ENCODE measurements at places on chromosomes 4 and X.

- no peak for DNase-seq
Measured at GRCh38 chr4:10115271-10115796, 1.3 kb downstream of the WDR1 start.

- DNase-seq = no peak
Measured at GRCh38 chr4:185839194-185839712, 27.3 kb upstream of the SORBS2 start.

DNA sequence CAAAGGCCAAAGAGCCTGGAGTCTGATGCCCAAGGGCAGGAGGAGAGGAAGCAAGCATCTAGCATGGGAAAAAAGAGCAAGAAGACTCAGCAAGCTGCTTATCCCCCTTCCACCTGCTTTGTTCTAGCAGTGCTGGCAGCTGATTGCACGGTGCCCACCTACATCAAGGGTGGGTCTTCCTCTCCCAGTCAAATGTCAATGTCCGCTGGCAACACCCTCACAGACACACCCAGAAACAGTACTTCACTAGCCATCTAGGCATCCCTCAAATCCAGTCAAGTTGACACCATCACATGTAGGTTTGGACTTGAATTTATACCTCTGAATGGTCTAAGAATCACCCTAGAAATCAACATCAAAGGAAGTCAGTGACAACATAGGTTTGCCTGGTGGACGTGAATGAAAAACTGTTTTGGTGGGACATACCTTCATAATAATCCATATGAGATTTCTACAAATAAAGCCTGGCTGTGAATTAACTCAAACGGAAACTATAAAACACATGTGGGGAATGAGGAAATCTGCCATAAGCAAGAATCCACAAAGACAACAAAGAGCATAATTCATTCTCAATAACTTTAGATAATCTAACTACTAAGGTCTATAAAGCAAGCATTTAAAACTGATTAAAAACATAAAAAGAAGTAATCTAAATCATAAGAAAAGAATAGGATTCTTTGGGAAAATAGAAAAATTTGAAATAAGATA is 185.8 kb upstream of the JADE1 start:
- DNase-seq = no peak

DNA sequence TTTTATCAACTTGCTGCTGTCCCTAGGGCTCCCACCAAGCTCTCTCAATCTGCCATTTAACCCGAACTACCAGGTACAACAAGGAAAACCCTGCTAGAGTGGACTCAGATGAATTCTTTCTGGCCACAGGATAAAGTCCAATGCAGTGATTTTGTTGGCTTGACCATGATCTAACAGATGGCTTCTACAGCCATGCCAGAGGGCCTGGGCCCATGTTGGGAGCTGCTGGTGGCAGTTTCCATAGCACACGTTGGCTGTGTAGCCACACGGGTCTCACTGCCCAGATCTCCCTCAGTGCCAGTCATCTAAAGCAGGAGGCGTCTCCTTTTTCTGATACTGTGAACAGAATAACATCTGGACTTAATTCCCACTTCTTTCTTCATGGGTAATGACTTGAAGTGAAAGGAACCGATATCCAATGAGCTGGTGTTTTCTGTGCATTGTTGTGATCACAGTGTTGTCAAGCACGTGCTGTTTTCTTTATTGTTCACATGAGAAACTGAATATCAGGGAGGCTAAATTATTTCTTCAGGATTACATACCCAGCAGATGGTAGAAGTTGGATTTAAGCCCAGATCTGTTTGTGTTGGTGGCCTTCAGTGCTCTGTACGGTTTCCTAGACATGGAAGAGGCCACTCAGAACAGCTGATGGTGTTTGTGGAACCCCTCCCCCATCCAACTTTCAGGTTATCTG is 85.2 kb upstream of the CLCN4 start:
- DNase-seq = no peak

DNA sequence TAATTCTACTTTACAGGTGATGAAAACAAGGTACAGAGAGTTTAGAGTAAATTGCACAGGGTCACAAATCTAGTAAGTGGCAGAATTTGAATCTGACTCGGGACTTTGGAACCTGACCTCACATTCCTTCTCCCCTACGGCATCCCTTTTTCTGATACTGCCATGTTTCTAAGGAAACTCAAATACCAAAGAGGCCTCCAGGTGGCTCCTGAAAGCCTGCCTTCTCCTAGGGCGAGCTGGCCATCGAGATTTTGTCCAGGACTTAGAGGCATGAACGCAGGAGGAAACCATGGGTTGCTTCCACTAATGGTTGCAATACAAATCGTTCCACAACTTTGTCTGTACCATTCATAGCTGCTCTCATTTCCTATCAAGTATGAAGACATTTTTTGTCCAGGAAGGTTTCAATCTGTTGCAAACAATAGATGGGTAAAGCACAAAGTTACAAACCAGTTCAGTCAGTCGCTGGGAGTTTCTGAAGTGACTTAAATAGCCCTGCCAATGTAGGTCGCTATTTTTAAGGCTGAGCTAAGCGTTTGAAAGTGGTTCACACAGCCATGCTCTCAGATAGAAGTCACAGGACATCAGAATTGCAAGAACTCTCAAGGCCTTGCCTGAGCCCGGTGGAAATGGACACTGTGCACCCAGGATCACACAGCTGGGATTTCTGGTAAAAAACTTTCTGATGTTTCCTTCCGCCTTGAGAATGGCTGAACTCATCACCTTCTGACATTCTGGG is 296.6 kb upstream of the PRPS2 start:
- no peak for DNase-seq

DNA sequence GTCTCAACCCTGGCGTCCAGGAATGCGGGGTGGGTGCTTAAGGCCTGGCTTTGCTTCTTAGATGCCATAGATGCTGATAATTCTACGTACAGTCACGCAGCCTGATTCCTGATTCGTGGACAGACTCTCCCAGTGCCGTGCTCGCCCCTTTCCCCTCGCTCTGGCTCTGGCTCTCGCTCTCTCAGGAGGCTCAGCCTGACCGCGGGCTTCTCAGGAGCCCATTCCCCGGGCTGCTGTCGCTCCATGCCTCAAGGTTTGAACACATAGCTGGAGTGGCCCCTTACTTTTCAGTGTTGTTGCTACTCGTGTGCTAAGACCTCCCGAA is 59.2 kb upstream of the ZC4H2 start:
- no peak for DNase-seq

DNA sequence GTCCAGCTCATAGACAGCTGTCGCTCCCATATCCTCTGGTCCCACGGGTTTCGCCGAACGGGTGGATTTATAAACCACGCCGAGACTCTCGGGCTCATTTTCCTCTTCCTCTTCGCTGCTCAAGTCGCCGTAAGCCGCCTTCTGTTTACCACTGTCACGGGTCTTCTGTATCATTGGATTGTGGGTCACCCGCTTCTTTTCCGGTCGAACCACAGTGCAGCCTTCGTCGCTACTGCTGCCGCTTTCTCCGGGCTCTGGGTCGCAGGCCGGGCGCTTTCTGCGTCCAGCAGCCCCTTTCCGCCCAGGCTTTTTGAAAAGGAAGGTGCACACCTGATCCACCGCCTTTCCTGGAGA is 311 bp downstream of the RNF113A start:
- DNase-seq = no peak

GRCh38 chr4:76787898-76788297 is 110.0 kb downstream of the SOWAHB start:
- DNase-seq = no peak

- DNase-seq = no peak
Measured at GRCh38 chr4:37674439-37674838, 11.7 kb downstream of the RELL1 start.

- no peak for DNase-seq
Measured at GRCh38 chr4:113958766-113959538, 20.5 kb downstream of the ARSJ start.

GRCh38 chrX:37776987-37777325 is 2.9 kb upstream of the CYBB start:
- no peak for DNase-seq

DNA sequence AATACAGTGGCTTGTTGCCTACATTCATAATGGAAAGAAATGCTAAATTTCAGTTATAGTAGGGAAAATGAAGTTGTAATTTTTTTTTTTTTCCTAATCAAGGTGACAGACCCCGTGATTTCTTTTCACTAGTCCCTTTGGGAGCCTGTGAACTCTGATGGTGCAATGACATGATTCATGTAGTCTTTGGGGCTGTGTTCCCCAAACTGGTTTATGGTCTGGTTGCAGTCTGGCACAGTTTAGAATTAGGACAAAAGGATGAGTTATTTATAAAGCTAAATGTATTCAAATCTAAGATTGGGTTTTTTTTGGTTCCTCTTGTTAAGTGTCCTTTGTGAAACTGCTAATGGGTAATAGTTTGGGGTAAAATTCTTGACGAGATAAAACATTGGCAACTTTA is 66.0 kb downstream of the REPS2 start:
- DNase-seq = no peak

GRCh38 chrX:138791551-138791950 is 80.0 kb upstream of the FGF13 start:
- no peak for DNase-seq

- no peak for DNase-seq
Measured at GRCh38 chrX:153900831-153901752, 3.4 kb upstream of the AVPR2 start.

DNA sequence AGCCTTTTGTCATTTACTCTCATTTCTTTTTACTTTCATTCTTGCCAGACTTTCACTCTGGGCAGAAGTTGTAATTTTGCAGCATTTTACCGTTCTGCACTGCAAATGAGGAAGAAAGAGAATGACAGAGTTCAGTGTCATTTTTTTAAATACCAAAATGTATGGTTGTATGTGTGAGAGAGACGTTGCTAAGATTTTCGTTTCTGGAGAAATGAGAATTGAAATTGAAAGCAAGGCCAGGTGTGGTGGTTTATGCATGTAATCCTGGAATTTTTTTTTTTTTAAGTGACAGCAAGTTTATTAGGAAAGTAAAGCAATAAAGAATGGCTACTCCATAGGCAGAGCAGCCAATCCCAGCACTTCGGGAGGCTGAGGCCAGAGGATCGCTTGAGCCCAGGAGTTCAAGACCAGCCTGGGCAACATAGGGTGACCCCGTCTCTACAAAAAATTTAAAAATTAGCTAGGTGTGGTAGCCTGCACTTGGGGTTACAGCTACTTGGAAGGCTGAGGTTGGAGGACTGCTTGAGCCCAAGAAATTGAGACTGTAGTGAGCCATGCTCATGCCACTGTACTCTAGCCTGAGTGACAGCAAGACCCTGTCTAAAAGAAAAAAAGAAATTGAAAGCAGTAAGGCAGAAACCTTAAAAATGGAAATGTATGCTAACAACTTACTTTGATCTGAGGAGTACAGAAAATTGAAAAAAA is 12.9 kb downstream of the DCK start:
- DNase-seq = no peak

GRCh38 chr4:94359221-94359620 is 16.6 kb upstream of the HPGDS start:
- DNase-seq = no peak

DNA sequence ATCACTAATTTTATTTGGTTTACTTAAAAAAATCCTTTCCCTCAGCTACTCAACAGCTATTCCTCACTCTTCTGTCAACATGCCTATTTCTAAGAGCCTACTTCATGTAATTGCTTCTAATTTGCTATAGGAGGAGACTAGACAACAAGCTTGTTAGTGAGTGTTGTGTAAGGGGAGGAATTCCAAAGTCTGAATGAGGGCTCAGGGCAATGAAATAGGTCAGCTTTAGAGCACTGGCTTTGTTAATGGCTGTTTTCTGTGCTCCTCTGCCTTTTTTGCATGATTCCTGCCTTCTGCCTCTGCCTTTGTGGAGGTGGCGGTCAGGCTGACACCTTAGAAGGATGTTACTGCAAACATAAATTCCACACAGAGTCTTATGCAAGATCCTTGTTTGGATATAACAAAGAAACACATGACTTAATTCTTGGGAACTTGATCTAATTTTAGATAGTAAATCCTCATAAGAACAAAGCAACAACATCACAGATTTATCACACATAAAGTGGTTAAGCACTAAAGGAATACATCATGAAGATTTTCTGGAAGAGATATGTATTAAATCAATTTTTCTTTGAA is 15.0 kb upstream of the PAGE1 start:
- DNase-seq = no peak

DNA sequence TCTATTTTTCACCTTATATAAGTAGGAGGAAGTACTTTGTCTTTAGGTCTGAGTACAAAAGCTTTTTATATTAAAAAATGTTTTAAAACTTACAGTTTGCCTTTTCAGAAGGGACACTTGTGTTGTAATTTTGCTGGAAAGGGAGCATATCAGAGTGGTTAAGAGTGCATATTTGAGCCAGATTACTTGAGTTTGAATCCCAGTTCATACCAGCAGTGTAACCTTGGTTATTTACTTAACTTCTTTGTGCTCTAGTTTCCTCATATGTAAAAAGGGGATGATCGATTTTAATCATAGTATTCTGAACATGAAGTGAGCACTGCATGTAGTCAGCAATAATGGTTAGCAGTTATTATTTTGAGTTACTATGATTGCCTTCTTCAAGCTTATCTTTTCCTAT is 78.3 kb upstream of the SLC4A4 start:
- DNase-seq = no peak

DNA sequence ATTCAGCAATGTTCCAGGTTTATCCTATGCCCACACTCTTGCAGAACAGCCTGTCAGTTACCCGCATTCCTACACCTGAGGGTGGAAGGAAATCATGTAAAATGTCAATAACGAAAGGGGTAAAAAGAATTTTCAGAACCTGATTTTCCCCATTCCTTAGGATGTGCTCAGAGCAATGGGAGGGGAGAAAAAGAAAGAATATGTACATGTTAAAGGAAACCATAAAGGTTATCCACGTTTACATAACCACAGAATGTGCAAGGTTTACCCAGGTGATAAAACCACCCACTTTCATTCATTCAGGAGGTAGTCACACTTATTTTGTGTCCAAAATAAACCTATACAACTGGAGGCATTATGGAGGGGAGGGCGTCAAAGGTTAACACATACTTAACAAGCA is 335.5 kb downstream of the ZNF674 start:
- no peak for DNase-seq

- no peak for DNase-seq
Measured at GRCh38 chrX:74230094-74230493, 73.9 kb upstream of the ZCCHC13 start.

DNA sequence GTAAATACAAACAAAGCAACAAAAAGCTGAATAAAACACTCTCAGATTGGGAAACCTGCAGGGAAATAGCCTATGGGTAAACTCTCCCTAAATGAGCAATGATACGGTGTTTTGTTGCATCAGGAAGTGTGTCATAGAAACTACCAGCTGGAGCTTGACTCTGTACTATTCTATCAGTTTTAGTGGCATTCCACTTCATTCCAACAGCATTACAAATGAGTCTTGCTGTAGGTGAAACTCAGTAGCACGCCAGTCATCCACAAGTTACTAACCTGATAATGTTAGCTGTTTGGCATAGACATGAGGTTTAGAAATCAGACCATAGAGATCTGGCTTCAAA is 24.9 kb downstream of the FGFBP1 start:
- no peak for DNase-seq

DNA sequence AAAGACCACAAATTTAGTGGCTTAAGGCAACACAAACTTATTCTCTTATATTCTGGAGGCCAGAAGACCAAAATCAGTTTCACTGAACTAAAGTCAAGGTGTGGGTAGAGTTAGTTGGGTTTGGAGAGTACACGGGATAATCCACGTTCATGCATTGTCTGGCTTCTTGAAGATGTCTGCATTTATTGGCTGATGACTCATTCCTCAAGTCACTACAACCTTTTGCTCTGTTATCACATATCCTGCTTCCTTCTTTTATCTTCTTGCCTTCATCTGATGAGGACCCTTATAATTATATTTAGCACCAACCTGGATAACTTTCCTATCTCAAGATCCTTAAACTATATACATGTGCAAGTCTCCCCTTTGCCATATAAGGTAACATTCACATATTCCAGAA is 590.0 kb downstream of the FSTL5 start:
- no peak for DNase-seq

GRCh38 chr4:59712470-59712869 is 1487.7 kb upstream of the ADGRL3 start:
- no peak for DNase-seq

Measured in activated CD8-positive, alpha-beta memory T cell treated with anti-CD3 and anti-CD28 coated beads for 1 hour (primary cell).